Pulmonary artery endothelial cell (primary cell): ENCODE measurements at places on chromosomes 6 and 20. TPM values are rescaled to one million over a fixed set of nuclear protein-coding genes. Genes with fewer than 3 reads are reported as not detected.
A peak's percentile ranks its signal among the peaks of the same experiment; 100 is the strongest.

Gene TMX4
- total RNA-seq: 20.1 and 21.1 TPM in 2 replicates

Gene CLDN20
- not detected in 2 replicates for total RNA-seq

Gene HMGA1
- 271 and 415 TPM in 2 replicates for total RNA-seq

Gene C6orf118
- not detected in 2 replicates for total RNA-seq

Gene OR12D3
- not detected in 2 replicates for total RNA-seq

Gene BCAS1
- total RNA-seq: not detected in 2 replicates

Gene OPRM1
- not detected in 2 replicates for total RNA-seq

Gene DNMT3B
- total RNA-seq: 4.0 and 4.9 TPM in 2 replicates

Gene ATP6V1G2
- total RNA-seq: 0.42 and 0.59 TPM in 2 replicates

Gene FOXF2
- total RNA-seq: not detected in 2 replicates

- DNase-seq: no peak
Measured at GRCh38 chr20:37757550-37757949, 63.7 kb downstream of the CTNNBL1 start.

GRCh38 chr6:8103726-8104125 is 1.4 kb upstream of the EEF1E1 start:
- no peak for DNase-seq

GRCh38 chr6:51531623-51532022 is 555.8 kb downstream of the PKHD1 start:
- no peak for DNase-seq

DNA sequence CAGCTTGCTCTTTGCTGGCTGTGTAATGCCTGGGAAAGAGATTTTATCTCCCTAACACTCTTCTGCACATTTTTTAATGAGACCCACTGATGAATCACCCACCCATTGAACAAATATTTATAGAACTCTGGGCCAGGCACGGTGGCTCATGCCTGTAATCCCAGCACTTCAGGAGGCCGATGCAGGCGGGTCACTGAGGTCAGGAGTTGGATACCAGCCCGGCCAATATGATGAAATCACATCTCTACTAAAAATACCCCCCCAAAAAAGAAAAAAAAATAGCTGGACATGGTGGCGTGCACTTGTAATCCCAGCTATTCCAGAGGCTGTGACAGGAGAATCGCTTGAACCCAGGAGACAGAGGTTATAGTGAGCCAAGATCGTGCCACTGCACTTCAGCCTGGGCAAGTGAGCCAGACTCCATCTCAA is 82.1 kb upstream of the SIRPA start:
- peak; percentile 74 for DNase-seq

DNA sequence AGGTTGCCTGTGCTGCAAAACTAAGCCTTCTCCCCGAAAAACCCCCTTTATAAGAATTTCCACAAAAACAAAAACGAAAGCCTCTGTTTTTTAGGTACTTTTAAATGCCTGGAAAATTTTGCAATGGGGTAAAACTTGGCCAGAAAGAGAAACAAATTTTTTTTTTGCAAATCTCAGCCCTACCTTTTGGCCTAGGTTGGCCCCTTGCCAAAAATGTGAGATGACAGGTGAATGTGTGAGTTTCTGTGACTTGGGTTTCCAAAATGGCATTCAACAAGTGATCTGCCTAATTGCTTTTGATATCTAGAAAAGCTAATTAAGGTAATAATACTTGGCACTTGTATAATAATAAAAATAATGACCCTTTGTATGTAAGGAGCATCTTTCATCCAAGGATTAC is 48.4 kb downstream of the MAFB start:
- DNase-seq: no peak

DNA sequence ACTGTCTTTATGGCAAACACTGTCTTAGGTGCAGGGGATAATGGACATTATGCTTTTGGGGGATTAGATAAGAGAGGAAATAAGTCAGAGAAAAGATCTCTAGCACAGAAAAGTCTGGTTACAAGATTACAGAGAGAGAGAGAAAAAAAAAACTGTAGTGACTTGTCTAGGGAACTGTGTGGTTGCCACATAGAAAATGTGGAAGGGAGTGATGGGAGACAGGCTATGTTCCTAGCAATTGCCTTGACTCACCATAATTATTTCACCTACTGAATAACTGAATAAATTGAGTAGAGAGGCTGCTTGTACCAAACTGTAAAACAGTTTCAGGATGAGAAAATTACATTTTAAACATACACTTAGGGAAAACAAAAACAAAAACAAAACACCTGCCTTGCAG is 229.7 kb downstream of the LAMA2 start:
- no peak for DNase-seq

- no peak for DNase-seq
Measured at GRCh38 chr6:43247114-43247999, 4.1 kb downstream of the TTBK1 start.

DNA sequence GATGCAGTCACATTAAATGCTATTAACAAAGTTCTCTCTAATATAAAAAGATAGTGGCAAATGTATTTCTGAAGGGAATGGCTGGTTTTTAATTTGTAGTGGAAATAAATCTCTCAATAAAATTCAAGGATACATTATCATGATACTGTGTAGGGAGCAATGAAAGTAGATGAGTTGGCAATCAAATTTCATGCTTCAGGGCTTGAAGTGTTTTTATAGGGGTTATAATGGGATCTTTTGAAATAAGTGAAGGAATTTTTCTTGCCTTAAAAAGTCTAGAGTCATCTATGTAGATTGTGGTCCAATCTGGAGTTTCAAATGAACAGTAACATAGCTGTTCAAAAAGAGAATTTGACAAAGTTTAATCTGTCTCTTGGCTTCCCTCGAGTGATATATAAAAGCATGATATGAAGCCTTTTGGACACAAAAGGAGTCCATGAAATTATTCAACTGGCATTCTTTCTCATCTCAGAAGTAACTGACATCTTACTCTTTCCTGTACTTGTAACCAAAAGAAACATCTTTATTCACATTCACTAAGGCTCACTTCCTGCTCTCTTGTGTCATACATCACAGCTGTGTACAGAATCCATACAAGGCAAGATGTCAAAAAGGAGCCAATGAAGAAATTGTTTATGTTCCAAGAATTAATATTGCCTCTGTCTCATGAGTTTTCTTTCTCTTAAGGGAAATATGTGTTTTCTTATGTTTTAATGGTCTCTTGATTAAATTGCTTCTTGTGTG is 591.0 kb upstream of the GJE1 start:
- no peak for DNase-seq

GRCh38 chr20:56582542-56582941 is 46.6 kb upstream of the TFAP2C start:
- DNase-seq: no peak

DNA sequence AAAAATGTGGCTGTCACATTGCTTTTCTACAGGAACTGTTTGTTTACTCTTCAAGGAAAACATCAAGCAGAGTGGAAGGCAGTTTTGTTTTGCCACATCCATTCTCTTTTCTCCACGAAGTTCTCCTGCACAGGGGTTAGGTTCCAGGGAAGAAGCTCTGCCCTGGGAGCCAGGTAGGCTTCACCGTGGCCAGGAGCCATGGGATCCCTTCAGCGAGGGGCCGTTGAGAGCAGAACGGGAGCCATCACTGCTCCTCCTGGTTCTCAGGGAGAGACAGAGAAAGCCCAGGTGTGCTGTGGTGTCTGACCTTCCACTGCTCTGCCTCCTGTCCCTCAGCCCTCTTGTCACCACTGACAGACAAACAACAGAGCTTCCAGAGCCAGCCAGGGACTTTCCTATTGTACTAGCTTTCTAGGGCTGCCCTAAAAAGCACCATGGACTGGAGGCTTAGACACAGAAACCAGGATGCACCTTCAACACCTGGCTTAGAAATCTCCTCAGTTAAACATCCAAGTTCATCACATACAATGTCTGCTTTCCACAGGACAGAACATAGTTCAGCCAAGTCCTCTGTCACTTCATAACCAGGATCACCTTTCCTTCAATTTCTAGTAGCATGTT is 75.6 kb upstream of the SLC22A23 start:
- no peak for DNase-seq

DNA sequence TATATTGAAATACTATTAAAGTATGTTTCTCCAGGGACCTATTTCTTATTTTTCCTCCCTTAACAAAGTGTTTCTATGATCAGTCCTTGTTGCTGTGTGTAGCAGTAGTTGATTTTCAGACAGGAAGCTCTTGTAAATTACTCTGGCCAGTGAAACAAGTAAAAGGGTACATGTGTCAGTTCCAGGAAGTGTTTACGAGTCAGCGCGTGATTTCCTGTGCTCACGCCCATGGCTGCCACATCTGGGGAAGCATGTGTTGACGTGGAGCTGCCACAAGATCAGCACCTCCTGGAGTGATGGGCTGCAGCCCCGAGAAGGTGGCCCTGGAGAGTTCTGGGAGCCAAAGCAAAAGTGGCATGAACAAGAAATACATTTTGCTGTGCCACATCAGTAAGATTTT is 38.6 kb upstream of the GGTLC1 start:
- DNase-seq: peak; percentile 88

- DNase-seq: no peak
Measured at GRCh38 chr6:138538390-138539031, 39.2 kb upstream of the NHSL1 start.

DNA sequence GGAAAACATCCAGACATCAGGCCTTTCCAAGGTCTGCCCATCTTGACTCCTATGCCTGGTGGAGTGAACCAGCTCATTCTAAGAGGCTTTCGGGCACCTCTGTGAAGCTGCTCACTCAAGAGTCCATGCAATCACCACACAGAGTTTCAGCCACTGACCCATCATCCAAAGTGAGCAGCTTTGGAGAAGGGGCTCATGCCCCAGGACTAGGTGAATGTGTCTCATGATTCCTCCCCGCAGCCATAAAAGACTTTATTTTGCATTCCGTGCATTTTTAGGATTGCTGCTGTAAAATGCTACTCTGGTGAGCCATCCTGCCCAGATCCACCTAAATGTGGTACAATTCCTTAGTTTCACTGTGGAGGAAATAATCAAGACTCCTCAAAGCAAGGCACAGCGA is 44.5 kb upstream of the EZR start:
- DNase-seq: no peak

- no peak for DNase-seq
Measured at GRCh38 chr6:12363651-12364381, 73.7 kb downstream of the EDN1 start.

GRCh38 chr20:34256629-34257124 is 15.5 kb downstream of the ASIP start:
- DNase-seq: no peak

DNA sequence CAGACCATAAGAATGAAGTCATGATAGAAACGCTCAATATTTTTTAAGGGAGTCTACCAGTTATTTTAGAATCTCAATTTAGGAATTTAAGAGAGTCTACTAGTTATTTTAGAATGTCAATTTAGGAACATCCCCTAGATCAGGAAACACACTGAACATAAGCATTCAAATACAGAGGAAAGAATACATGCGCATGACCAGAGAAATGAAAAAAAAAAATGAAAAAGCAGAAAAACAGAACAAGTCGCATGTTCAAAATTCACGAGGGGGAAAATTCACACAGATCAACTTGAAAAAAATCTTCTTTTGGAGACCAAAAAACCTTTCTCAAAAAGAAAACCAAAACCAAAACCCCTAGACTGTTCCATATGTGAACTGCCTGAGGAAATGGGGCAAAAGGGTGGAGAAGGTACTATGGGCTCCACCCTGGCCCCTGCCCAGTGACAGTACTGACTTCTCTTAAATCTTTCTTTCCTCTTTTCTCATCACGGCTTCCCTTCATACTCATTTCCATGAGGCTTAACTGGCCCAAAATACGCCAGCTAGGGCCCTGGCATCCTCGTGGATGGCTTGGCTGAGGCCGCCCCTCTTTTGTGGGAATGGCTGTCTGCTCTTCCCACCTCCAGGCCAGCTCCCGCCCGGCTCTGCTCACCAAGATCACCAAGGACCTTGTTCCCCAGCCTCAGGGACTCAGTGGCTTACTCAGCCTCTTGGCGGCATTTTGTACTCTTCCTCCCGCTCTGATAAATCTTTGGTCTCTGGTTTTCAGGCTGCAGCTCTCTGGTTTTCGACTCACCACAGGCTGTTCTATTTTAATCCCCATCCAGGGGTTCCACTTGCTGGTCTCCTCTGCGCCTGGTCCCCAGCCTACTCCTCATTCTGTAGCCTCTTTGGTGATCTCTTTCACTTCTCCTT is 11.2 kb downstream of the ZBTB2 start:
- DNase-seq: no peak

GRCh38 chr20:45957021-45957941 is 14.7 kb downstream of the ZNF335 start:
- DNase-seq: no peak

DNA sequence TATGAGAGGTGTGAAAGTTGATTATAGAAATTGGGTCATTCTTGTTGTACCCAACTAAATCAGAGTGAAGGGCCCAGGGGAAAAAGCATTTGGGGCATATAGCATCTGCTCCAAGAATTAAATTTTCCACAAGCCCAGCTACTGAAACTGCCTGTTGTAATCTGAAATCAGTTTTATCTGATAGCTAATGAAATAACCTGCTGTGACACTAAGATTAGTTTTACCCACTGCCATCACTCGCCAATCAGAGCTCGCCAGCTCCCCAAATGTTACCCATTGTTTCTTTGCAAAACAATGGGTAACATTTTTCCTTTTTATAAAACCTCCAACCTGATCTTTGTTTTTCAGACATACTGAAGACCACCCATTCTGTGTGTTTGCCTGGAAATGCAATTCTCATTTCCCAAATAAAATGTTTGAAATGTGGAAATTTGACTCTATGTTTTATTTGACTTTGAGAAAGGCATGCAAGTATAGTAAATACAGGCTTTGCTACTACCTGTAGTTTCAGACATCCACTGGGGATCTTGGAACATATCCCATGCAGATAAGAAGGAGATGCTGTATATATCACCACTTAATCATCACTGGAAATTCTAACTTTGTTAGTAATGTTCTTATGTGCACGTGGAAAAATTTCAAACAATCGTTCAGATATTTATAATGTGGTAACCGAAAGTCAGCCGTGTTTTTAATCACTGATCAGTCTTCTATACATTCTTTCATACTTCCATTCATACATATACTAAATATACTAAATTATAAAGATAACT is 6.3 kb upstream of the AHI1 start:
- no peak for DNase-seq

DNA sequence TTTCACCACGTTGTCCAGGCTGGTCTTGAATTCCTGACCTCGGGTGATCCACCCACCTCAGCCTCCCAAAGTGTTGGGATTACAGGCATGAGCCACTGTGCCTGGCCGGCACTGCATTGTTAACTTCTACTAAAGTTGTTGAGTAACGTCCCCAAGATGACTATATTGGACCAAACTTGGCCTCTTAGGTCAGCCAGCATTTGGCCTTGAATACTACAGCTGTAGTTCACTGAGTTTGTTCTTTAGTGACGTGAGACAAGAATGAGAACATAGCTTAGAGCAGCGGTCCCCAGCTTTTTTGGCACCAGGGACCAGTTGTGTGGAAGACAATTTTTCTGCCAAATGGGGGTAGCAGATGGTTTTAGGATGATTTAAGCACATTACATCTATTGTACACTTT is 237.1 kb downstream of the TBC1D7 start:
- no peak for DNase-seq
